Upper lobe of left lung (tissue), 6 donors: ENCODE measurements at places on chromosomes 5 and 9. TPM values are rescaled to one million over a fixed set of nuclear protein-coding genes. Genes with fewer than 3 reads are reported as not detected.

GRCh38 chr9:97848215-97848479, 4.9 kb upstream of the FOXE1 start:
- no peak for DNase-seq

- DNase-seq, result no peak
Measured at GRCh38 chr5:144131261-144131660, 39.2 kb downstream of the YIPF5 start.

DNA sequence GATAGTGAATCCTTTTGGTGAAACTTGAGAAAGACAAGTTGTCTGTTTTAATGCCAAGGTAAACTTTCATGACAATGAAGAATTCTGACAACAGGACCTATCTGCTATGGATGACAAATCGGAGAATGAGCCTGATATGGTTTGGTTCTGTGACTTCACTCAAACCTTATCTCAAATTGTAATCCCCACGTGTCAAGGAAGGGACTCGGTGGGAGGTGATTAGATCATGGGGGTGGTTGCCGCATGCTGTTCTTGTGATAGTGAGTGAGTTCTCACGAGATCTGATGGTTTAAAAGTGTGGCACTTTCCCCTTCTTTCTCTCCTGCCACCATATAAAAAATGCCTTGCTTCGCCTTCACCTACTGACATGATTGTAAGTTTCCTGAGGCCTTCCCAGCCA, 1964.1 kb upstream of the CDH9 start:
- no peak for DNase-seq

DNA sequence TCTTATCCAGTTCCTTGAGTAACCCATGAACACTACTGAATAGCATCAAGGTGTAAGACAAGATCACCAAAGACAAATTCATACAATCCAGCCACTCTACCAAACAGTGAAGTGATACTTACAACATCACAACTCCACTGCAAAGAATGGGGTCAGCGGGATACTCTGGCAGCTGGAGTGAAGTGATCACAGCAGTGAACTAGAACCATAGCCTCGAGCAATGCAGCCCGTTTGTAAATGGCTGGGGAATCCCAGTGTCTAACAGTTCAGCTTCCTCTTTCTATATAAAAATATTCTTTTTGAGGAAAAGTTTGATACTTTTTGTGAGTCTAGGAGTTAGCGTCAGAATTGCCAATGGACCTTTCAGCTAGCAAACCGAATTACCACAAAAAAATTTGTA, 515.2 kb downstream of the ZNF608 start:
- no peak for DNase-seq

- DNase-seq, result no peak
Measured at GRCh38 chr9:111566234-111566633, 33.2 kb downstream of the PTGR1 start.

GRCh38 chr5:4101189-4101588, 505.6 kb downstream of the IRX1 start:
- no peak for DNase-seq

GRCh38 chr5:14521748-14522147, 59.8 kb upstream of the OTULINL start:
- DNase-seq, result no peak

DNA sequence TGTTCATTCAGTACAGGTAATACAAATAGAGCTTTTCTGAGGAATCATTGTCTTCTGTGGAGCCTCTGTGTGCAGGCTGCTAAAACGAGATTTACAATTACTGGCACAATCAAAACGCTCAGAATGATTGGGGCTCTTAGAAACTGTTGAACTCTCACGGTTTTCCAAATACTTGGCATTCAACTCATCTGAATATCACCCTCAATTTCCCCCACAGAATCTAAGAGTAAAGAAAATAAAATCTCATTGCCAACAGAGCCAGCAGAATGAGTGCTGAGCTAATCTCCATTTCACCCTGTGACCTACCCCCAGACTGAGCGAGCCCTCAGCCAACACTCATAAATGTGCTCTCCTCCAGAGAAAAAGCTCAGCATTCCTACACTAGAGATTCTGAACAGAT, 35.3 kb upstream of the TMED7 start:
- DNase-seq, result no peak

The PCDHGA2 gene
- 3.7 TPM for total RNA-seq
